ENCODE measurements at places on chromosomes 11 and 22. TPM values are rescaled to one million over a fixed set of nuclear protein-coding genes. Genes with fewer than 3 reads are reported as not detected.

- no peaks in the 10 kb centered on the region for H3K4me1 ChIP-seq
- H3K27me3 ChIP-seq, result no peaks in the 10 kb centered on the region
- no peak overlapping the region for H3K4me3 ChIP-seq
- H3K27ac ChIP-seq, result no peak overlapping the region
Measured at GRCh38 chr11:6489306-6489705, 7.8 kb upstream of the DNHD1 start.

The SPDYC gene
- not detected for total RNA-seq

DNA sequence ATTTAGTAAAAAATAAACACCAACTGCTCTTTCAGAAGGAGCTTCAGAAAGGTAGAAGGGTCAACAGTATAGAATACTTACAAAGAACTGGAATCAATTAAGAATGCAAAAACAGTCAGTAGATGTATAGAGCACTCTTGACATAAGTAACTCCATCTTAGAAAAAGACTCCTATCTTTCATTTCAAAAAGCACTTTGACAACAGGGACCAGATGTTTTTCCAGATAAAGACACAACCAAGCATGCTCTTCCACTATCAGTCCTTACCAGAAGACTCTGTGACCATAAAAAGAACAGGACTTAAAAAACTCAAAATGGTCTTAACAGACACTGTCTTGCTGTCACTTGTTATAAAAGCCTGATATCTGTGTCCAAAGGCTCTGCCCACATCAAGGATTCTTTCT lies 5.2 kb downstream of the SLC25A17 start:
- no peak for DNase-seq
- no peak overlapping the region for H3K27ac ChIP-seq
- H3K36me3 ChIP-seq, result no peaks in the 10 kb centered on the region
- peaks cover 18% of the 10 kb centered on the region for H3K4me1 ChIP-seq
- H3K27me3 ChIP-seq, result no peaks in the 10 kb centered on the region

The SMTNL1 gene
- total RNA-seq, result 7.6 TPM

- peak; percentile 44 for DNase-seq
- no peaks in the 10 kb centered on the region for H3K27me3 ChIP-seq
- H3K4me1 ChIP-seq, result peaks cover 58% of the 10 kb centered on the region
- no peaks in the 10 kb centered on the region for H3K36me3 ChIP-seq
Measured at GRCh38 chr22:46064228-46064965, 85.9 kb upstream of the PPARA start.

DNA sequence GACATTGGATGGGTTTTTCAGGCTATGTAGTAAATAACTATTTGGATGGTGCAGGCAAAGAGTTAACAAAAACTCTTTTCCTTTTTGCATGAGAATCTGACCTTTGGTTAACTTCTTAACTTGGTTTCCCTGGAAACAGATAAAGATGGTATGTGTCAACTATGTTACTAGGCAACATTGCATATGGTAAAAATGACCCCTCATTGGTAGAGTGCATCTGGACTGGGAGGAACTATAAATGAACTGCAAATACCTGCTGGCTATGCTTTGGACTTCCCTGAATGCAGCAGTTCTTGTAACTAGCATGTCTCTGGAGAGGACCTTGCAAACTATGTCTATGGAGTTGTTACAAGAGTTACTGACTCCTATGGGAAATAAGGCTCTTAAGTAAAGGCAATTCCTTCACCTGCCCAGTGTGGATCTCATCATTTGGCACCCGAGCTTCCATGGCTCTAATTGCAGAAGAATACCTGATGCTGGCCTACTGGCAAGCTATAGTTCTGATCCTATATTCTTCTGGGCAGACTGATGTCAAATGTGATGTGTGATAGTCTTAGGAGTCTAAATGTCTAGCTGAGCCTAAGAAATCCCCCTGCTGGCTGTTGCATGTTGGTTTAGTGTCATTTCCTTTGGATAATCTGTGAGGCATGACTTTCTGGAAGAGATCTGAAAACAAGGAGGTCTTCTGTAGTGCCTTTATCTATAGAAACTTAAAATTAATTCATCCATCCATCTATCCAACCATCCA lies 126.7 kb upstream of the MTMR2 start:
- H3K36me3 ChIP-seq, result no peaks in the 10 kb centered on the region
- no peak for DNase-seq
- no peaks in the 10 kb centered on the region for H3K27me3 ChIP-seq
- no peak overlapping the region for H3K4me3 ChIP-seq

The PRG3 gene
- not detected for total RNA-seq

GRCh38 chr11:8229299-8230177 lies 34.1 kb downstream of the LMO1 start:
- H3K4me3 ChIP-seq, result no peak overlapping the region
- no peaks in the 10 kb centered on the region for H3K27me3 ChIP-seq
- DNase-seq, result no peak

DNA sequence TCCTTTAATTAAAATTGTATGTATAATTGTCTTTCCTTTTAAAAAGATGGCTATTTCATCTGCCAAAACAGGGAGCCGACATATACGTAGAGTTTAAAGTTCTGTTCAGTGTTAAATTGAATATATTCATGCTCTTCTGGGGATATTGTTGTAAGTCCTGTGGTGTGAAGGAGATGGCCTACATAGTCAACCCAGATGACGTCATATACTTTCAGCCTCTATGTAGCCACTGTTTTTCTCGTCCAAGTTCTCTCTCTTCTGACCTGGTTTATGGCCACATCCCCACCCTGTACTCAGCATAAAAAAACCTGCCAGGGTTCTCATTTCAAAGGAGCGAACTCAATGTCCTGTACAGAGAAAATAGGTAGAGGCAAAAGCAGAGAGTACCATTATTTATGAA lies 509.4 kb upstream of the ARHGAP42 start:
- H3K36me3 ChIP-seq, result no peaks in the 10 kb centered on the region
- H3K4me1 ChIP-seq, result no peaks in the 10 kb centered on the region
- DNase-seq, result no peak
- no peak overlapping the region for H3K27ac ChIP-seq

DNA sequence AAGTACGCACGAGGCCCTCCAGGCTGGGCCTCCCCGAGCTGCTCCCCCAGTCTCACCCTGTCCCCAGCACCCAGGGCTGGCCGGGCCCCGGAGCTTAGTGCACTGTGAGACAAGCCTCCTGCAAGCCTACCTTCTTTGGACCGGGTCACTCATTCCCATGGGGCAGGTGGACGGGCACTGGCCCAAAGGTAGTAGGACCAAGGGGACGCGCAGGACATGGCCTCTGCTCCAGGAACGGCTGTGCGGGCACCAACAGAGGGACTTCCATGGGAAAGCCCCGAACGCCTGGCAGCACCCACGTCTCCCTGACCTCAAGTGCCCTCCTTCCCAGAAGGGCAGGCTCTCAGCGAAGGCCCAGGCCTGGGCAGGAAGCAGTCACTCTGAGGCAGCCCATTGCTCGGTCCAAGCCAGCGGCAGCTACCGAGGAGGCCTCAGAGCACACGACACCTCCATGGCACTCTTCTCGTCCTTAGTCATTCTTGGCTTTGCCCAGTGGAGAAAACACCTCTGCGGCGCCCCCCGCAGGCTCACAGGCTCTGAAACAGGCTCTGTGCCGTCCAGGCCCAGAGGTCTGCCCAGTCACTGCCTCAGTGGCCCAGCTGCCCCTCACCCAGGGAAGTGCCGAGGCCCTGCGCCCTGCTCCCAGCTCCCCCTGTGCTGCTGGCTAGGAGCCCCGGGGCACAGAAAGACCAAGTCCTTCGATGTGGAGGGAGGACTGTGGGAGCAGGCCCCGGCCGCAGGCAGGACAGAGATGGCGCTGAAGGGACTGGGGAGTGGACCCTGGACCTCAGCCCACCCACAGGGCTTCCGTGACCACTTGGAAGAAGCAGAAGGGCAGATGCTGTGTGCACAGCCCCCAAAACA lies 3.8 kb downstream of the MOB2 start:
- DNase-seq, result peak; percentile 25
- H3K36me3 ChIP-seq, result peaks cover 32% of the 10 kb centered on the region
- H3K4me1 ChIP-seq, result peaks cover 66% of the 10 kb centered on the region
- H3K4me3 ChIP-seq, result peak overlapping the region; percentile 45
- H3K27ac ChIP-seq, result peak overlapping the region; percentile 80
- no peaks in the 10 kb centered on the region for H3K27me3 ChIP-seq

DNA sequence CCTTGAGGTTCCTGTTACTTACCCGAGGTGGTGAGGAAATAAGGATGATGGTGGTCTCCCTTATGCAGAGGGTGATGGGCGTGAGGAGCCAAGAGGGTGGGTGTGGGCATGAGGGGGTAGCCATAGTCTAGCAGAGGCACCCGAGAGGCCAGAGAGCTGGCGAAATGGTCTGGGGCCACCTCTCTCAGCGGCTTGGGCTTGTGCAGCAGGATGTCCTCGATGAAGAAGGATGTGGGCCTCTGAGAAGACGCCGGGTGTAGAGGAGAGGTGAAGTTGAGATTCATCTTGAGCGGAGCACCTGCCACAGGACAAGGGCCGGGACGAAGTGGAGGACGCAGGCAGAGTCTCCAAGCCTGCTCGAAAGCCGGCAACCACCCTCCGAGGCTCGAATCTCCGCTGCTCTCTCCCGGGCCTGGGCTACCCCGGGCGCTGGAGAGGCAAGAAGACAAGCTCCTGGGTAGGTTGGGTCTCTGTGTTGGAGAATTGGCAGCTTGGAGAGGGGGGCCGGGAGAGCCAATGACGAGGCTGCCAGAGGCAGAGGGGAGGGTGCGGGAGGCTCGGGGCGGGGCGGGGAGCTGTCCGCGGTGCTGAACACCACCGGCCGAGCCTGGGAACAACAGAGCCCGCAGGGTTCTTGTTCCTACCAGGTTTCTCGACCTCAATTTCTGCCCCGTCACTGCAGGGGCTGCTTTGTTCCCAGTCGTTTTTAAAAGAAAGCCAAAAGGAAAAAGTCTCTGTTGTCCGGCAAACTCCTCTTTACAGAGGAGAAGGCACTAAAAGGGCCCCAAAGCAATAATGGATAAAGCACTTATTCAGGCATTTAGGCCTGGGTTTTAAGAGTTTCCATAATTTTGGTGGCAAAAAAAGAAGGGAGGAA lies at the start of gene BSX:
BSX (minus strand) TSS at position 447 of the 877 bp plus-strand sequence; CDS start at position 284, 163 bp downstream.
- no peaks in the 10 kb centered on the region for H3K27me3 ChIP-seq
- no peak within 1 kb of the TSS for H3K27ac ChIP-seq
- H3K4me1 ChIP-seq, result peaks cover 4% of the 10 kb centered on the region

The PRR14L gene
- total RNA-seq, result 8.8 TPM

The FGF4 gene
- not detected for total RNA-seq

- H3K27me3 ChIP-seq, result no peaks in the 10 kb centered on the region
- peak; percentile 23 for DNase-seq
- no peaks in the 10 kb centered on the region for H3K36me3 ChIP-seq
- peak overlapping the region; percentile 85 for H3K27ac ChIP-seq
Measured at GRCh38 chr11:77411137-77411707, 62.7 kb downstream of the PAK1 start.

- H3K27ac ChIP-seq, result no peak overlapping the region
- no peak for DNase-seq
- no peaks in the 10 kb centered on the region for H3K4me1 ChIP-seq
Measured at GRCh38 chr11:115665958-115666357, 161.7 kb upstream of the CADM1 start.

GRCh38 chr11:35166369-35167360 lies 27.7 kb downstream of the CD44 start:
- no peaks in the 10 kb centered on the region for H3K36me3 ChIP-seq
- H3K27me3 ChIP-seq, result no peaks in the 10 kb centered on the region
- peak; percentile 24 for DNase-seq
- H3K27ac ChIP-seq, result peak overlapping the region; percentile 50
- H3K4me1 ChIP-seq, result peaks cover 15% of the 10 kb centered on the region

The GLB1L2 gene
- 1.5 TPM for total RNA-seq

DNA sequence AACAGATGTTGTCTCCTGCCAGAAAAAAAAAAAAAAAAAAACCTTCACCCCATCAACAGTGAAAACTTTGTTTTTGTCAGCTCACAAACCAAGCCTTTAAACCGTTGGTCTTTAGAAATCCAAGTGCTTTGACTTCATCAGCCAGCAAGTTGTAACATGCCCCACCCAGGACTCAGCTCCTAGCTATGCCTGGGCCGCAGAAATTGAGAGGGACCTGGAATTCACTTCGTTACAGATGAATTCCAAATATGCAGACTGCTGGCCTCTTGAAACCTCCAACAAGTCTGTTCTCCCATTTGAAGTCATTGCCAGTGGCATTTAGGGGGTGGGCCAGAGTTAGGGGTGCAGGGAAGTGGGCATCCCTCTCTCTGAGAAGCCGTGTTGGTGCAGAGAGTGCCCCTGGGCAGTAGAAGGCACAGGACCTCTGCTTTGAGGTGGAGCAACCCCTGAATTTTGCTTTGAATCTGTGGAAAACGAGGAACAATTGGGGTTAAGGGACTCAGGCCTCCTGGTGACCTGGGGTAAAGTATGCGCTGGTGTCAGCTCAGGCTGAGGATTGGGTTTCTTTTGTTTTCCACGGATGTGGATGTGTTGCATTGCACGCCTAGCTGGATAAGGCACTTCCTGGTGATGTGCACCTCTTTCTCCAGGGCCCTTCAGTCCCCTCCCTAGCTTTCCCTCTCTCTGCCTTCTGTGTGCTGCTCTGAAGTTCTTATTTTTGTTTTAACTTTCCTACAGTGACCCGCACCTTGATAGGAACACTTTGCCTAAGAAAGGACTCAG lies 109.5 kb downstream of the DBX1 start:
- no peaks in the 10 kb centered on the region for H3K36me3 ChIP-seq
- no peak for DNase-seq
- H3K4me1 ChIP-seq, result peaks cover 41% of the 10 kb centered on the region
- no peak overlapping the region for H3K4me3 ChIP-seq
- no peak overlapping the region for H3K27ac ChIP-seq

DNA sequence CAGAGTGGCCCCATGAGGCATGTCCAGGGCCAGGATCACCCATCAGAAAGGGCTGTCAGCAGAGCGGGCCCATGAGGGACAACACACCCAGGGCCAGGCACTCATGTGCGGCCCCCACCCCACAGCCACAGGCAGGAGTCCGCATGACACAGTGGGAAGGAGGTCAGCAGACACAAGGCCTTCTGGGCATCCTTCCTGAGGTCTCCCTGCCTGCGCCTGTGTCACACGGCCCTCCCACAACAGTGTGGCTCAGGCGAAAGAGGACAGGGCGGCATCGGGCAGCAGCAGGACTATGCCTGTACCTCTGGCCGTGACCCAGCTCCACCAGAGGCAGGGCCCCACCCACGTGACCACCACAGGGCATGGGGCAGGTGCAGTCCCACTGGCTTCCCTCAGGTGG lies 27.1 kb downstream of the CHID1 start:
- no peak overlapping the region for H3K4me3 ChIP-seq
- DNase-seq, result no peak
- H3K27me3 ChIP-seq, result no peaks in the 10 kb centered on the region
- H3K27ac ChIP-seq, result no peak overlapping the region
- H3K4me1 ChIP-seq, result peaks cover 6% of the 10 kb centered on the region

All from psoas muscle (tissue), 8 donors.